ENCODE measurements at places on chromosomes 5 and 9.

- DNase-seq, result no peak
Observed at GRCh38 chr9:89483592-89484474, 14.1 kb downstream of the SEMA4D start.

- no peak for DNase-seq
Observed at GRCh38 chr5:180668835-180669596, 19.6 kb upstream of the FLT4 start.

DNA sequence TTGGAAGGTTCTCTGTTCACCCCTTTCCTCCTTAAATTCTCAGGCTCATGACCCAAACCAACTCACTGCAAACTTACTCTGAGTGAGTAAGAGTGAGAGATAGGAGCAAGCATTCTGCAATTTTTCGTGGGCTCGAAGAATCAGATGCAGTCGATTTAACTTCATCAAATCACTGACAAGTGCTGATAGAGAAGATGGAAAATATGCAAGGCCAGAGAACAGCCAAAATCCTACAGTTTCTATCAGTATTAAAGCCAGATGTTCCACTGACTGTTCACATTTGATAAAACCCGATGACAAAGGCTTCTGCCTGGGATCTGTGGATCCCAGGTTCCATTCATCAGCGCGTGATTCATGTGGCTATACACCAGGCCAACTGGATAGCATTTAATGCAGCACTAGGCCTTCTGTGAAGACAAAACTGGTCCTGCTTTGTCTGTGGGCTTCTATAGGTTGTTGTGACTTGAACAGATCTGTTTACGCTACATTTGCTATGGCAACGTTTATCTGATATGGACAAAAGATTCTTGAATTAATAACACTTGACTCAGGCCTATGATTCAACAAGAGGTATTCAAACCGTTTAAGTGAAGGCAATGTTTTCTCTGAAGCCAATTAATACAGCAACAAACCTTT, 251.2 kb downstream of the NFIB start:
- peak; percentile 99 for DNase-seq

GRCh38 chr5:168357876-168358275, 66.4 kb downstream of the WWC1 start:
- DNase-seq, result no peak

DNA sequence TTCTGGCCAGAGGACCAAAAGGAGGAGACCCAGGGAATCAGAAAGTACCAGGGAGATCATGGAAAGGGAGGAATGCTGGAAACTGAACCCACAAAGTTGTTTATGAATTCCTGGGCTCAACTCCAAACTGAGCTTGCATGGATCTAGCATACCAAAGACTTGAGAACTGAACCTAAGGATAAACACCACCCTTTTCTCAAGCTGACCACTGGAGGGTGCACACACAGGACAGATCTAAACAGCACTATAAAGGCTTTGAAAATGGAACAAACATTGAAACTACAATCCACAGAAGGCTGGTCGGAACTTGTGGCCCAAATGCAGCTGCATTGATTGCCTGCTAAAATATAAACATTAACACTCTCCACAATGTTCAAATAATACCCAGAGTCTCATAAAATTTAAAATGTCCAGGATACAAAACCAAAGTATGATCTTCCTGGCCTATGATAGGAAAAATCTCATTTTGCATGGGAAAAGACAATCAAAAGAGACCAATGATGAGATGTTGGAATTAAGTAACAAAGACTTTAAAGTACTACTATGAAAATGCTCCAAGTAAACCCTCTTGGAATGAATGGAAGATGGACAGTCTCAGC, 15.6 kb upstream of the IRF1 start:
- DNase-seq, result no peak

- DNase-seq, result no peak
Observed at GRCh38 chr9:133653638-133654037, 17.5 kb downstream of the DBH start.

GRCh38 chr9:28668158-28668557, 1094.9 kb upstream of the C9orf72 start:
- DNase-seq, result no peak

GRCh38 chr5:219460-219863, 1.3 kb downstream of the SDHA start:
- no peak for DNase-seq

DNA sequence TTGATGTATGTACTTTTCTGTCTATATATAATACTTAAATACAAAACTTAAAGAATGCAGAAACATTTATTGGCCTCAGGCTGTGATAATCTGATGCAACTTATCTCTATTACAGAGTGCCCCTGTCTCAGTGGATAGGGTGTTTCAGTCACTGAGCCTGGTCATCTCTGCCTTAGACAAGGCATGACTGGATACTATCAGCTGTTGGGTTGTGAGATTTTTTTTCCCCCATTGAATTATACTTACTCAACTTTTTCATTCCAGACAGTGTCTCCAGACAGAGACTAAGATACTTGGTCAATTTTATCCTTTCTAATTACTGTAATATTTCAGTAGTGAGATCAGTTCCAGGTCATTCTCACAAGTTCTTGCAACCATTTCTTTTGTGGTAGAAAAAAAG, 26.7 kb downstream of the XRCC4 start:
- DNase-seq, result no peak

DNA sequence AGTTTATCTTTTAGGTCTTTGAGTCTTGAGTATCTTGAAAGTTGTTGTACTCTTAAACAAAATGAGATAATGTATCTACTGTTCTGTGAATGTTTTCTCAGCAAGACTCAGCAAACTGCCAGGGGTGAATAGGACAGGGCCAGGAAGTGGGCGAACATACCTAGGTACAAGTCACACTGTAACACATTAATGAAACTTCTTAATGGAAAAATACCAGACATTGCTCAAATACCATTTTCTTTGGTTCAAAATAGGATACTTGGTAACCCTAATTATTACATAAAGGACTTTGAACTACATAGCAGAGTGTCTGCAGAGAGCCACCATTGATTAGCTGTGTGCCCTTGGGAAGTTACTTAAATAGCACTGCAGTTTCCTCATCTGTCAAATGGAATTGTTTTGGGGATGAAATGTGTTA, 197.5 kb downstream of the ARHGEF28 start:
- no peak for DNase-seq
